Suppressor macrophage (primary cell): ENCODE measurements at places on chromosomes 2 and 18.

GRCh38 chr18:63848159-63848558 lies 39.3 kb upstream of the SERPINB2 start:
- DNase-seq, result peak; percentile 74

- peak; percentile 5 for DNase-seq
Measured at GRCh38 chr2:45131587-45131986, 122.3 kb upstream of the SIX2 start.

- DNase-seq, result no peak
Measured at GRCh38 chr2:199111458-199111857, 346.3 kb downstream of the SATB2 start.

GRCh38 chr2:174240097-174240496 lies 8.2 kb downstream of the OLA1 start:
- DNase-seq, result no peak

DNA sequence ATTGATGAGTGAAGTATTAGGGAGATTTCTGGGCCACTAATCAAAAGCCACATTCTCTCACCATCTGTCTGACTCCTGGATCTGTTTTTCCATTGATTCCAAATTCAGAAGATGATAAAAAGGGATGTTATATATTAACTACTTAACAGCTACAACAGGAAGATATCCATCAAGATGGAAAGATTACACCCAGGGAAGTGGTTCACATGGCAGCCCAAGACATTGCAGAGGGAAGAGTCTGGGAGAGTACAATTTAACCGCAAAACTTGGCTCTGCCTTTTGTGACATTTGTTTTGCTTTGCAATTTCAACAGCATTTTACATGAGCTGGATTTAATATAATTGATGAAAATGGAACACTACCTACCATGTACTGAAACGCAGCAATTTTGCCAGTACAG lies 22.5 kb upstream of the TCF4 start:
- no peak for DNase-seq

- DNase-seq, result no peak
Measured at GRCh38 chr2:241187101-241187917, 1.2 kb upstream of the ANO7 start.

DNA sequence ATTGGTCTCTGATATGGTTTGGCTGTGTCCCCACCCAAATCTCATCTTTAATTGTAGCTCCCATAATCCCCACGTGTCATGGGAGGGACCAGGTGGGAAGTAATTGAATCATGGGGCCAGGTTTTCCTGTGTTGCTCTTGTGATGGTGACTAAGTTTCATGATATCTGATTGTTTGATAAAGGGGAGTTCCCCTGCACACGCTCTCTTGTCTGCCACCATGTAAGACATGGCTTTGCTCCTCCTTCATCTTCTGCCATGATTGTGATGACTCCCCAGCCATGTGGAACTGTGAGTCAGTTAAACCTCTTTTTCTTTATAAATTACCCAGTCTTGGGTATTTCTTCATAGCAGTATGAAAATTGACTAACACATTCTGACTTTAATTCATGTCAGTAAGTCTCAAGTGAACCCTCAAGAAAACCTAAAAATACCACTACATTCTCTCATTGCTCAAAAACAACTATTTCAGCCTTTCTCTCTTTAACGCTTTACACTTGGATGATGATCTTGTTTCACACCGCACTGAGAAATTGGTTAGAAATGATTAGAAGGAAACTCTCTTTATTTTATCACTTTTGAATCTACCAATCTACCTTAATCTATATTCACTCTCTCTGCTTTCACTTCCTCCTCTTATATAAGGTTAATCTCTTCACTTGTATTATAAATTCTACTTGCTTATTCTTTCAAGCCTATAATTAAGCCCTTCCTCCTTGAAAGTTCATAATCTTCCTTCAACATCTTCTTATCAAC lies 110.1 kb downstream of the GALR1 start:
- no peak for DNase-seq

DNA sequence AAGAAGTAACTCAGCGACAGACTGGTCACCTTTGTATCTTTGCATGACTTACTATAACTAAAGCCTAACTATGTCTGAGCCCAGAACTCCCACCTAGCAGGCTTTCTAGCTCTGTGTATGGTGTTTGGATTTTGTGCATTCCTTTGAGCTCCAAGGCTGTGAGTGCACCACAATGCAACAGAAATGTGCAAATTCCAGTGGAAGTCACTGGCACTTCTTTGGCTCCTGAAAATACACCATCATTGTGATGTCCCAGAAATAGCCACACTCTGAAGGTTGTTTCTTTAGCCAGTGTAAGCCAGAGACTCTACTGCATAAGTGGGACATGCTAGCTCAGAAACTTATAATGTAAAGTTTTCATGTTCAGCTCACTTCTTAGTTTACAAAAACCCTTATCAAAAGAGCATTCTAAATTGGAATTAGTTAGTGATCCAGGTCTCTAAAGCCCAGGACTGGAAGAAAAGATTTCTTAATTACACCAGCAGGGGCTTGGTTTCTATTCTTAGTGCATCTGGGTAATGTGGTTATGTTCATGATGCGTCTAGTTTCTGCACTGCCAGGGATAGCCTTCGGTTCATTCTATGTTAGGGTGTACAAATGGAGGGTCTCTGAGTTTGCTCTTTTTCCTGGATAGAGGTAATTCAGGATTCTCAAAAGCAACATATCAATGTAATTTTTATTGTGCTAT lies 1239.5 kb upstream of the ZEB2 start:
- no peak for DNase-seq

DNA sequence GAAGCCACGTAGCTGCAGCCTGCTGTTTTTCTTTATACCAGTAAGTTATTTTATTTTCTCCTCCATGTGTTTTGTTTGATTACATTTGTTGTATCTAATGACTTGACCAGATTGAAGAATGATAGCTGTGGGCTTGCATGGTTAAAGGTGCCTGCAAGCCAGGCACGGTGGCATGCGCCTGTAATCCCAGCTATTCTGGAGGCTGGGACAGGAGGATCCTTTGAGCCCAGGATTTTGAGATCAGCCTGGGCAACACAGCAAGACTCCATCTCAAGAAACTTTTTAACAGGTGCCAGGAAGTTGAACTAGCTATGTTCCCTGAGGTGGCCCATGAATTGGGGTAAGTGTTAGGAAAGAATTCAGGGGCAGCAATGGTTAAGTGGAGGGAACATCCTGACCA lies 179.4 kb downstream of the IRS1 start:
- no peak for DNase-seq

GRCh38 chr18:74444104-74444503 lies 13.0 kb downstream of the DIPK1C start:
- no peak for DNase-seq

- no peak for DNase-seq
Measured at GRCh38 chr2:206160125-206160806, 571 bp downstream of the EEF1B2 start.

DNA sequence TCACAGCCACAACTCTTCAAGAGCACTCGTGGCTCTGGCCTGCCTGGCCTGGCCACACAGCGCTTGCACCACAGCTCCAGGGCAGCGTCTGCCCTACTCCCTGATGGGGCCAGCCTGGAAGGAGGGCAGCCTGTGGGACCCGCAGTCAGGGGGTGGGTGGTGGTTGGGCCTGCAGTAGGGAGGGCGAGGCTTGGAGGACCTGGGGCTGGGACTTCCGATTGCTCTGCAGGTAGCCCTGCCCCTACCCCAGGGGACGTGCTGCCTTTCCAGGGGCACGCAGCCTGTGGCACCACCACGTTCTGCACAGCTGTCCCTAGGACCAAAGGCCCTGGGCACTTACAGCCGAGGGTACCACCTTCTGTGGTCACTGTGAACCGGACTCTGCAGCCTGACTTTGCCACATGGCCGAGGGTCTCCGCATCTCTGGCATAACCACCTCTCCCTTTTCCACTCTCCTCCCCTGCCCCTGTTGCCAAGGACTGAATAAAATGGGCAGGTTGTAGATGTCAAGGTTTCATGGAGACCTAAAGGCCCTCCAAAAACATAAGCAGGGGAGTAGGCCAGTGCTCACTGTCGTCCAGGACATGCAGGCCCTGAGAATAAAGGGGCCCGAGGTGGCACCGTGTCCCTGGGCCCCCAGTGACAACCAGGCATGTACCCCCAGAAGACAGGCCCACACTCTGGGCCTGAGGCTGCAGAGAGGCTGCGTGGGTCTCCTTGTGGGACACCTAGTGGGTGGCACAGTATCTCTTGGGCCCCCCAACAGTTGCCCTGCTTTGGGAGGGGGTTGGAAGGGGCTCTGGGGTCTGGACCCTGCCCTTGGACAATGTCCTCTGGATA lies 87.3 kb downstream of the INHBB start:
- no peak for DNase-seq

DNA sequence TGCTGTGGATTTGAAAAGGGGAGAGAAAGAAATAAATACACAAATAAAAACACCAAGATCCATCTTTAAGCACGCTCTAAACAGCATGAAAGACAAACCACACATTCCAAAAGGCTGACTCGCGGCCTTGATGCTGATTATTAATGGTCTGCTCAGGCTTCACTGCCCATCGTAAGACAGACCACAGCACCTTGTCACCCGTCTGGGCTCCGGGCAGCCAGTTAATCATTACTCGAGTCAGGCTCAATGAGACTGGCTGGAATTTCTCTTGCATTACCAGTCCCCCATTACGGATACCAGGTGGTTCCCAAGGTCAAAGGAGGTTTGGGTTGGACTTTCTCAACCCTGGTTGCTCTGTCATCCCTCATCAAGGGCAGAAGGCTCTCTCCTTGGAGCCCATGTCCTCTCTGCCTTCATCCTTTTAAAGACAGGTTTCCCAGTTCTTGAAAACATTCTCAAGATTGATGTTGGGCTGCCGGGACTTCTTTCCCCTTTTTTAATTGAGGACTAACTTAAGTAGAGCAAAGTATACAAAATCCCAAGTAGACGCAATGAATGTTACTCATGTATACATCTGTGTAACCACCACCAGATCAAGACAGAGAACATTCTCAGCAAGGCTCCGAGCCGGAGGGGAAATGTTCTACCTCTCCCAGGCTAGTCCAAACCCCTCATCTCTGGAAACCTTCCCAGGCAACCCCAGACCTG lies 8.1 kb downstream of the SMAD7 start:
- no peak for DNase-seq
